CD4-positive, alpha-beta T cell treated with Interleukin-4 for 4 hours (primary cell): ENCODE measurements at places on chromosomes 3 and 15.

- no peak for DNase-seq
Measured at GRCh38 chr15:83904107-83905040, 250.5 kb downstream of the ADAMTSL3 start.

- DNase-seq, result no peak
Measured at GRCh38 chr3:3744826-3745225, 54.4 kb upstream of the LRRN1 start.

- DNase-seq, result peak; percentile 61
Measured at GRCh38 chr3:196501316-196502044, 2.1 kb downstream of the RNF168 start.

DNA sequence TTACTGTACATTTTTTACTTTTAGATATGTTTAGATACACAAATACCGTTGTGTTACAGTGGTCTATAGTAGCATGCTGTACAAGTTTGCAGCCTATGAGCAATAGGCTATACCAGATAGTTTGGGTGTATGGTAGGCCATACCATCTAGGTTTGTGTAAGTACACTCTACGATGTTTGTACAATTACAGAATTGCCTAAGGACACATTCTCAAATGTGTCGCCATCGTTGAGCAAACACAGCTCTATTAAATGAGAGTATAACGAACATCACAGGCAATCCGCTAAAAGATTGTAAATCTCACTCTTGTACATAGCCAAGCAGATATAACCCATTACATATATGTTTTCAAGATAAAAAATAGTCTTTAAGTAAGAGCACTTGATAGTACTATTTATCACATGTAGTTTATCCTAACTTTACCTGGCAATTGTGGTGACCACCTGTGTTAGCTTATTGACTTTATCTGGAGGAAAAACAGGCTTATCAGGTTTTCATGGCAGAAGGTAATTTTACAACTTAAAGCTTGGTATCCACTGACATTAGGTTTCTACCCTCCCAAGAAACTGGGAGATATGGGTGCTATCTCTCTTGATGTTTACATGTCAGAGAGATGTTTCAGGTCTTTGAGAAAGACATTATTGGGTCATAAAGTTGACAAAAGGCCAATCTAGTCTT lies 898.7 kb downstream of the NSUN3 start:
- DNase-seq, result no peak

GRCh38 chr15:90053685-90054466 lies 48.4 kb downstream of the IDH2 start:
- DNase-seq, result no peak

GRCh38 chr3:187748050-187748481 lies 2.8 kb upstream of the BCL6 start:
- DNase-seq, result peak; percentile 85

DNA sequence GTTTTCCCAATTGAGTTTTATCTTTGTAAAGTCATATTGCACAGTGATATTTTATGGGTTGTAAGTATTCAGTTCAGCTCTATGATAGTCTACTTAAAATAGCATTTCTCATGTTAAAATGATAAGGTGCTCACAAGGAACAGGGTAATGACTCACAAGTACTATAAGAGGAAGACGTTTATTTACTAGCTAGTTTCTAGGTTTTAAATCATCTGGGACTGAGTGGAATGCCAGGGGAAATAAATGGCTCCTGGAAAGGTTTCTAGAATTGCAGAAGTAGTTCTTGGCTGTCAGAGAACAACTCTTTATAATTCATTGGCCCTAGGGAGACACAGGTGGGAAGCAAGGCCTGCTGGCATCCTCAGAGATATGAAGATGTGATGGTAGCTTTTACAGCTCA lies 112.8 kb downstream of the CHDH start:
- no peak for DNase-seq

GRCh38 chr15:51866751-51867150 lies 37.3 kb downstream of the TMOD3 start:
- DNase-seq, result no peak

DNA sequence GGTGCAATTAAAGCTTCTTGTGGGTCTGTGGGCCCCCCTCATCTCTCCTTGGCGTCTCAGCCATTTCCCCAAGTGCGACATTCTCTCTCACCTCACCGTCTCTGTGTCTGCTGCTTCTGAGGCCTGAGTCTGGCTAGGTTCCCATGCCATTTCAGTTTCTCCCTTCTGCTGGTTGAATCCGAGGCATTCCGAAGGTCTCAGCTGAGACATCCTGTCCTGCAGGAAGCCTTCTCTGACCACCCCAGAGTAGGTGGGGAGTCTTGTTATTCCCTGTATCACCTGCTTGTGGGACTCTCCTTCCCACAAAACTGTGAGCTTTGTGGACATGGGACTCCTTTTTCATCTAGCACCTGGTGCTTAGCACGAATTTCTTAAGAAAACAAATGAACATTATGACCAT lies 78.3 kb downstream of the ASB7 start:
- no peak for DNase-seq

DNA sequence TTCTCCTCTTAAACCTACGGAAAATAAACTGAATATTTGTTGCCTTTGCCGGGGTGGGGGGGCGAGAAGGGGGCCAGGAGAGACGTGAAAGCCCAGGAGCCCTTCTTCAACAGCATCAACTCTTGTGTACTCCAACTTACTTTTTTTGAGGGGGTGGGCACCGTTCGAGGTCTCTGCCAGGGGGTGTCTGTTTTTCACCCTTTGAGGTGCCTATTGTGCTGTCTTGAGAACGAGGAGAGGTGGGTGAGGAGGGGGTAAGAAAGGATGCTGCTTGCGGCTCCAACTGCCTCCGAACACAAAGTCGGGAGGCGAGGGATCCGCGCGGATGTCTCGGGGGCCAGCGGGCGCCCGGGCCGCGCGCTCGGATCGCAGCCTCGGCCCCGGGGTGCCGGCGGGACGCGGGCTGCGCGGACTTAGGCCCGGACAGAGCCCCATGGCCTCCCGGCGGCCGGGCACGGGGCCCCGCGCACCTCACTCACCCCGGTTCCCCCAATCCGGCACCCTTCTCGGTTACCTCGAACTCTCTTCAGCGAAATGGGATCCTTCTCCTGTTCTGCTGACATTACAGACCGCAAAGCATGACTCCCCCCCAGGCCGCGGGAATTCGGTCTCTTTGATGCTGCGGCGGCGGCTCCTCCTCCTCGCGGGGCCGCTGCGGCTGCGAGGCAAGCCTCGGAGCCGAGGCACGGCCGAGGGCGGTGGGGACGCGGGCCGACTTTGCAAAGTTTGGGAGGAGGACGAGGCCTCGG lies 650 bp downstream of the PYGO1 start:
- no peak for DNase-seq

GRCh38 chr15:99105514-99106341 lies 848 bp downstream of the SYNM start:
- peak; percentile 22 for DNase-seq

DNA sequence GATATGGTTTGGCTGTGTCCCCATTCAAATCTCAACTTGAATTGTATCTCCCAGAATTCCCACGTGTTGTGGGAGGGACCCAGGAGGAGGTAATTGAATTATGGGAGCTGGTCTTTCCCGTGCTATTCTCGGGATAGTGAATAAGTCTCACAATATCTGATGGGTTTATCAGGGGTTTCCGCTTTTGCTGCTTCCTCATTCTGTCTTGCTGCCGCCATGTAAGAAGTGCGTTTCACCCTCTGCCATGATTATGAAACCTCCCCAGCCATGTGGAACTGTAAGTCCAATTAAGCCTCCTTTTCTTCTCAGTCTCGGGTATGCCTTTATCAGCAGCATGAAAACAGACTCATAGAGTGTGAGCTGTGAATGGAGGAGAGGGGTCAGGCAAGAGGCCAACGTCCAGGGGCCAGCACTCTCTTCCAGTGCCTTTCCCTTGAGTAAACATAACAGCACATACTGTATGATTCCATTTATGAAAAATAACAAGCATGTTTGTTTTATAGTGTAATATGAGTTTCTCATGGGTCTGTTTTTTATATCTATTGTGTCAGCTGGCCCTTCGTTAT lies 16.3 kb upstream of the LCTL start:
- DNase-seq, result no peak

DNA sequence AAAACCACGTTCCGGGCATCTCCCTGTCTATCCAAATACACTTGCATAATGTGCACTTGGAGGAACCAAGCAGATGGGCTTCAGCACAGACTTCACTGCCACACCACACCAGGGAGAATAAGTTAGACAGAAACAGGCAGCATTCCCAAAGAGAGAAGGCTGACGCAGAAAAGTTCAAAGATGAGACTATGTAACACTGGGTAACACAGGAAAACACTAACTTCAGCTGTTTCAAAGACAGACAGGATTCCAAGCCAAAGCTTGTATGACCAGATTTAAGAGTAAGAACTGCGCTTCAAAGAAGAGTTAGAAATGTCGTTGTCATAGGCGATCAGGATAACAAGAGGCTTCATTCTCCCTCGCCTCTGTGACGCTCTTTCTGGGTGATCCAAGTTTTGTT lies 19.9 kb downstream of the SLC51A start:
- no peak for DNase-seq

DNA sequence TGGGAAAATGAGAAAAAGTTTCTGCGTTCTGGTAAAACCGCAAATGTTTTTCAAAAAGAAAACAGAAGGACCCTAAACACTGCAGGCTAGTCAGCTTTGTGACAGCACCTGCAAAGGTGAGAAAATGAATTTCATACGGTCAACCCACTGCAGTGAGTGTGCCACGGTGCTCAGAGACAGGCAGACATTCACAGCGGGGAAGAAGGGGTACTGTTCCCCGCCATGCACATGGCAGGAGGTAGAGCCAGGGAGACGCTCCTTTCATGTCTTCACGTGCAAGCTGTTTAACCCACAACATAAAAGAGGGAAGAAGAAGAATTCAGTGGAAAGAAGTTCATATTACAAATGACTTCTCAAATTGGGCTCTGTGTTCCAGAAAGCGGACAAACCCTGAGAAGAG lies 109.5 kb downstream of the SEC22A start:
- no peak for DNase-seq

- DNase-seq, result no peak
Measured at GRCh38 chr3:132288357-132288756, 28.9 kb upstream of the ACP3 start.

- DNase-seq, result no peak
Measured at GRCh38 chr3:153045150-153045549, 116.9 kb upstream of the RAP2B start.
